GM10248 (cell line): ENCODE measurements at places on chromosomes 2 and 18.

- DNase-seq = no peak
These were observed 145.0 kb downstream of the ZNF407 start for GRCh38 chr18:74742573-74743243.

DNA sequence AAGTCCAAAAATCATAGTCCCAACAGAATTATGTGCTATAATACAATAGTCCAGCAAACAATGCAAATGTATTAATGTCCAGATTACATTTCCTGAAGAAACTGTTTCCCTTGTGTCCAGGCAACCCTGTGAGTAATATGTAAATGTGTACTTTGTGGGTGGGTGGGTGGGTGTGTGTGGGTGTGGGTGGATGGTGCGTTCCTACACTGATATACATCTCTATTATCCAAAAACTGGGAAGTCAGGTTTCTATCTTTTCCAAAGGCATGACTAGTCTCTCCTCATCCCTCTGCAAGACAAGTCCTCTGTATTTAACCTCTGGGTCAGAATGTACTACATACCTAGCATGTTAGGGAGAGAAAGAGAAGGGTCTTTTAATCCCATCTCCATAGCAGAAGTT, 71.6 kb downstream of the LNPK start:
- no peak for DNase-seq

DNA sequence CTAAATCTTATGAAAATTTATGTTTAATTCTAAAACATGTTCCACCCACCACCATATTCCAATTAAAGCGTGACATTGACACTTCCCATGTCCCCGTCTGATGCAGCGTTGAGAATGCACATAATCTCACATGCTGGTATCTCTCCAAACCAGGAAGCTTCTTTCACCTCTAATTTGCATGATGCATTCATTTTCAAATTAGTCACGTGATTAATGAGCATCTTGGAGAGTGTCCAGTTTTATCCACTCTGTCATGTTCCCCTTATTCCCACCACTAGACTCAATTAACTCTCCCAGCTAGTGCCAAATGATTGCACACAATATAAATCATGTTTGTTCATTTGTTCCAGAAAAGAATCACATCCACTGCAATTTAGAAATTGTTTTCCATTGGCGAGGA, 105.8 kb downstream of the RIT2 start:
- no peak for DNase-seq

DNA sequence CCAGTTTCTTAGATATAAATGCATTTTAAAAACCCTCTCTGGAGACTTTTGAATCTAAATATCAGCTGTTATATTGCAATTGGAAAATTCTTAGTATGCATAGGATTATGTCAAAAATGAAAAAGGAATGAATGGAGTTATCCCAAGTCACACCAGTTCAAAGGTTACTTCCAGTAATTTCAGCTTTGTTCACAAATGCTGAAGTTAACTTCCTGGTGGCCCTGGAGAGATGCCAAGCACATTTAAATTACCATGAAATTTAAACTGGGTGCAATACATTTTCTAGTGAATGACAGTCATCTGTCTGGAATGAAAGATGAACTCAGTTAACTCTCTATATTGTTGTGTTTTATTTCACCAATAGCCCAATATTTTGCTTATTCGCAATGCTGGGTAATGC, 753.9 kb downstream of the SUCLG1 start:
- DNase-seq = no peak

DNA sequence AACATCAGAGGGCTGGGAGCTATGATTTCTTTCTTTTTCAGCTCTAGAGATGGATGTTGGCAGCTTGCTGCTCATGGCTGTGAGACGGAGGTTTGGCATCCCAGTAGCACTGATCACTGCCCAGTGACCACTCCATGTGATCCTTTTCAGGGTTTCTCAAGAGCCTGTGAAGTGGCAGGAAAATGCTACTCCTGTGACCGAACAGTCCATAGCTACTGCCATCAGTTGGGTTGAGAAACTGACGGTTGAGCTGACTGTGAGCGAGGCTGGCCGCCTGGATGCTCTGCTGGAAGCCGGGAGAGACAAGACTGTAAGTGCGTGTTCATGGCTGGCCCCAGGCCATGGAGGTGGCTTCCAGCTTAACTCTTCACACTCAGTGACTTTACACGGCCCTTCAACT, 34.2 kb downstream of the VWA3B start:
- no peak for DNase-seq

- no peak for DNase-seq
These were observed 3.0 kb upstream of the MBD1 start for GRCh38 chr18:50284255-50284885.

DNA sequence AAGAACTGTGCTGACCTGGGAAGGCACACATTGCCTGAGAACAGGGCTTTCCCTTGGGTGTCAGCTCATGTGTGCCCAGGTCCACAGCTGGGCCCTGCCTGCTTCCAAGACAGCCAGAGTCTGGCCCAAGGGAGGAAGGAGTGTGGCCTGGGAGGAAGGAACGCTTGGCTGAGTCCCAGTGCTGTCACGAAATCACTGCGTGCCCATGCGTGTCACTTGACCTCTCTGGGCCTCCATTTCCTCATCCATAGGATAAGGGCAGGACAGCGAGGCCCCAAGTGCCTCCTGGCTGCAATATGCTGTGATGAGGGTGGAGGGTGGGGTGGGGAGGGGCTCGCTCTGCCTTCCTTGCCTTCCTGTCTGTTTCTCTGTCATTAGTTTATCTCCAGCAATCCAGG, 642 bp upstream of the KCNK3 start:
- no peak for DNase-seq

GRCh38 chr2:240491483-240491882, 56.0 kb downstream of the GPC1 start:
- no peak for DNase-seq

DNA sequence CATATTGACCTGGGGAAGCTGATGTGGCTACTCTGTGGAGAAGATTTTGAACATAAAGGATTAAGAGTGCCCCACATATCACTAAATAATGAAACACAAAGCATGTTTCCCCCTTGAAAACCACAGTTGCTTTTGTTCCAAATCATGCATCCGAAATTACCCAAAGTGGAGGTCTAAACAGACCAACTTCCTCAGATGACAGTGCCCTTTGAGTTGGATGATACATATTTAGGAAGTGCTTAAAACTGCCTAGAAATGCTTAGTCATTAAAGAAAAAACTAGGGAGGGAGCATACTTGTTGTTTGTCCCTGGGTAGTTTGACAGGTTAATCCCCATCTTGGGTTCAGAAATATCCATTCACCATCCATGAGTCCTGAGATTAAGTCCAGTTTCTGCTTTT, 1070.3 kb downstream of the SUCLG1 start:
- DNase-seq = no peak
